ENCODE measurements at places on chromosomes 7 and 10.

DNA sequence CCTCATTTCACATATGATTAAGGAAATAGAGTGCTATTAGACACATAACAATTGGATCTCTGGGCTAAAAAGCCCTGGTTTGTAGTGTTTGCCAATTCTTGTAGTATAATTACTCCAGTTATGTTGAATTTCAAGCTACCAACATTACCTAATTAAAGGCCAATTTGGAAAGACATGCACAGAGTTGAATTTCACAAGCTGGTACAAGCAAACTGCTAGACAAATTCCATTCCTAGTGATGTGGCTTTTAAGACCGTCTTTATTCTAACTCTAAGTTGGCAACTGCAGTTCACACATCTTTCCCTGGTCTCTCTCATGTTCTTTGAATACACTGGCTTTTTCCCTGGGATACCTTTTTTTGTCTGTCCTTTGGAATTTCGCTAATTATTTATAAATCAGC lies 384.1 kb upstream of the CNTNAP2 start:
- DNase-seq: no peak

DNA sequence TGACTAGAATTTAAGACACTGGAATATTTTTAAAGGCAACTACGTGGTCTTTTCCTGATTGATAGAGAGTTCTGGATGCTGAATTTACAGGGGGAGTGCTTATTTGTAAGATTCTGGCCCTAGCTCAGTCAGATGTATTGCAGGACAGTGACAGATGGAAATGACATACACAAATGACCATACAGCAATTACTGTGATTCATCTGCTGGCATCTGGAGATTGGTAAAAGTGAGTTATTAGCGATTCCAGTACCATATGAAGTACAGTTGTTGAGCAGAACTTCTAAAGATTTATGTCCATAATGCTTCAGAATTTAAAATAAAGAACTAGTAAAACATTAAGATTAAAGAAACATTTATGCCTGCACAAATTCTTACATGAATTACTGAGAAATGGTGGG lies 243.2 kb downstream of the CRPPA start:
- DNase-seq: no peak

DNA sequence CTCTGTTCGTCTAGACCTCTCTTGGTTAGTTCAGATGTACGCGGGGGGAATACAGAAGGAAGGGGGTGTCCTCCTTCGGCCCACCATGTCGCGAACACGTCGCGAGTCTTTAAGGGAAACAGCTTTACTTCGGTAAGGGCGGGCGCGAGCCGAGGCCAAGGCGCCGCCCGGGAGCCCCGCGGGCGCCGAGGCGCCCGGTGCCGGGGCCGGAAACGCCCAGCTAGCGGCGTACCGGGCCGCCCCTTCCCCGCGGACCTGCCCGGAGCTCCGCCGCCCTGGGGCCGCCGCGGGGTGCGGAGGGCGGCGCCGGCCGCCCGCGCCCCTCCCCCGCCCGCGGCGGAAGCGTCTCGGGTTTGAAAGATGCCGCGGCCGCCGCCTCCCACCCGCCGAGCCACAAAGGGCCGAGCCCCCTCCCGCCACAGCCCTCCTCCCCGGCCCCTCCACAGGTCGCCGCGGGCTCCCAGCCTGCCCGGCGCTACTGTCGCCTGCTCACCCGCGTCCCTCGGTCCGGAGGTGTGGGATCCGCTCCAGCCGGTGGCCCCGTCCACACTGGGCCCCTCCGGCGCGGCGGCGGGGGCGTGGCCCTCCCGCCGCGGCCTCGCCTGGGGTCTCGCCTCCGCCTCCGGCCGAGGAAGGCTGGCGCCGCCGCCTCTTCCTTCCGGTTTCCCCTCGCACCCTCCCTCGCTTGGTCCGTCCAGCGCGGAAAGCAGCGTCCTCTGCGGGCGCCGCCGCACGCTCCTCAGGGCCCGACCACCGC lies at the start of gene KBTBD2:
KBTBD2 (minus strand) TSS at position 718 of the 757 bp plus-strand sequence. CDS start 12,156 bp downstream, outside the sequence.
- peak; percentile 87 for DNase-seq

GRCh38 chr10:62502995-62503613 lies 128.9 kb downstream of the ZNF365 start:
- peak; percentile 15 for DNase-seq

GRCh38 chr10:17019696-17020095 lies 109.9 kb downstream of the CUBN start:
- DNase-seq: no peak

- no peak for DNase-seq
These were observed 42.2 kb upstream of the SLC29A3 start for GRCh38 chr10:71276873-71277272.

DNA sequence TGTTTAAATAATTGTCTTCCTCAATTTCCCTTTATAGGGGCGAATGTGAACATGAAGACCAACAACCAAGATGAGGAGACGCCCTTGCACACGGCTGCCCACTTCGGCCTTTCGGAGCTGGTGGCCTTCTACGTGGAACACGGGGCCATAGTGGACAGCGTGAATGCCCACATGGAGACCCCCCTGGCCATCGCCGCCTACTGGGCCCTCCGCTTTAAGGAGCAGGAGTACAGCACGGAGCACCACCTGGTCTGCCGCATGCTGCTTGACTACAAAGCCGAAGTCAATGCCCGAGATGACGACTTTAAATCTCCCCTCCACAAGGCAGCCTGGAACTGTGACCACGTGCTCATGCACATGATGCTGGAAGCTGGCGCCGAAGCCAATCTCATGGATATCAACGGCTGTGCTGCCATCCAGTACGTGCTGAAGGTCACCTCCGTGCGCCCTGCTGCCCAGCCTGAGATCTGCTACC lies 42.1 kb downstream of the ASB4 start:
- DNase-seq: no peak

DNA sequence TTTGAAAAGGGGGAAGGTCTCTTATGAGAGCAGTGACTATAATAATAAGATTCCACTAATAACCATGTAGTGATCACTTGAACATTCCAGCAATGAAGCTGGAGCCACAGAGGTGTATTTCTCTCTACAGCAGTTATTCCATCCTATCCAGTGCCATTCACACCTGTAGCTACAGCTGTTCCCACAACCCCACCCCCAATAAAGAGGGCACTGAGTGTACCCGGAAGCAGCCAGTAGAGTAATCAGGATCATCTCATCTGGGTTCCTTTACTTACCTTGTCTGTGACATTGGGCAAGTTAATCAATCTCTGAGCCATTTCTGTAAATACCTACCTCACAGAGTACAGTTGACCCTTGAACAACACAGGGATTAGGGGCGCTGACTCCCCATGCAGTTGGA lies 188.7 kb downstream of the KIAA1217 start:
- no peak for DNase-seq

- DNase-seq: no peak
These were observed 166.1 kb downstream of the DNAJB9 start for GRCh38 chr7:108735814-108736213.

DNA sequence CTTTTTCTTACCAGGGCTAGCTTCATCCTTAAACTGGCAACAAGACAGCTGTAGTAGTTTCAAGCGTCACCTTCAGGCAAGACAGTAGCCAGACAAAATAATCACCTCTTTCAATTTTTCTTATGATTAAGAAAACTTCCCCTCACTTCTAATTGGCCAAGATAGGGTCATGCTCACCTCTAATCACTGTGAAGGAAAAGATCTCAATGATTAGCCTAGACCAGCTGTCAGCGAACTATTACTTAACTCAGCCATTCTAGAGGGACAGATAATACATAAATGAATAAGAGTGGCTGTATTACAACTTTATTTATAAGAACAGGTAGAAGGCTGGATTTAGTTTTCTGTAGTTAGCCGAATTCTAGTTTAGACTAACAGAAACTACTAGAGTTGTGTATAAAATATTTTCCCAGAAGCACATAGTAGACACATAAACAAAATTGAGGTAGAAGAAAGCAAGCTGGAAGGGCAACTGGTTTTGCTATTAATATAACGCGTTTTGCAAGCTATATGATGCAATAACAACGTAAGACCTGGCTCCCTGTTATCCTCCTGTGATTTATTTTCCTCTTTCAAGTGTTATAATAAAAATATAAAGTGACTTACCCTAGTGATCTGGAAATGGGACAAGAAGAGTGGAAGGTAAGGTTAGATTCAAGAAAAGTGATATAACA lies 64.3 kb downstream of the ELAPOR2 start:
- no peak for DNase-seq

- DNase-seq: no peak
These were observed 45.6 kb downstream of the ZNF277 start for GRCh38 chr7:112252141-112252540.

GRCh38 chr7:24757353-24758275 lies at the start of gene GSDME:
Gene GSDME, minus strand, starts transcription at chr7:24757464. Its CDS starts 7,690 bp downstream, at chr7:24749774.
- peak; percentile 63 for DNase-seq

DNA sequence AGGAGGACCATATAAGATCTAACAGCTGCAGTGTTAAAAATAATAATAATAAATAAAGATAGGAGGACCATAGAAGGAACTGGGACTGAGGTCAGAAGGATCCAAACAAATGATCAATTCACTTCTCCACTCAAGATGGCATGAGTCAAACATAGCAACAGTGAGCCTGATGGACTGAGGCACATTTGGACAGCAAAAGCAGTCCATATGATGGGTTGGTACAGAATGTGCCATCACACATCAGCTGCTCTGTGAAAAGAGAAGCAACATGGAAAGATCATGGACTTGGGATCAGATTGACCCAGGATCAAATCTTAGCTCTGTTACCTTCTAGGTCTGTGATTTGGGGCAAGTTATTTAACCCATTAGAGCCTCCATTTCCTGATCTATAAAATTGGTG lies 188.9 kb upstream of the KMT2E start:
- DNase-seq: no peak

GRCh38 chr7:21568762-21569161 lies 25.9 kb downstream of the DNAH11 start:
- DNase-seq: no peak

- no peak for DNase-seq
These were observed 25.9 kb upstream of the YAE1 start for GRCh38 chr7:39540320-39540719.

GRCh38 chr10:26711324-26711723 lies 13.8 kb downstream of the PDSS1 start:
- DNase-seq: no peak

GRCh38 chr7:110568932-110569331 lies 522.0 kb upstream of the LRRN3 start:
- DNase-seq: no peak

DNA sequence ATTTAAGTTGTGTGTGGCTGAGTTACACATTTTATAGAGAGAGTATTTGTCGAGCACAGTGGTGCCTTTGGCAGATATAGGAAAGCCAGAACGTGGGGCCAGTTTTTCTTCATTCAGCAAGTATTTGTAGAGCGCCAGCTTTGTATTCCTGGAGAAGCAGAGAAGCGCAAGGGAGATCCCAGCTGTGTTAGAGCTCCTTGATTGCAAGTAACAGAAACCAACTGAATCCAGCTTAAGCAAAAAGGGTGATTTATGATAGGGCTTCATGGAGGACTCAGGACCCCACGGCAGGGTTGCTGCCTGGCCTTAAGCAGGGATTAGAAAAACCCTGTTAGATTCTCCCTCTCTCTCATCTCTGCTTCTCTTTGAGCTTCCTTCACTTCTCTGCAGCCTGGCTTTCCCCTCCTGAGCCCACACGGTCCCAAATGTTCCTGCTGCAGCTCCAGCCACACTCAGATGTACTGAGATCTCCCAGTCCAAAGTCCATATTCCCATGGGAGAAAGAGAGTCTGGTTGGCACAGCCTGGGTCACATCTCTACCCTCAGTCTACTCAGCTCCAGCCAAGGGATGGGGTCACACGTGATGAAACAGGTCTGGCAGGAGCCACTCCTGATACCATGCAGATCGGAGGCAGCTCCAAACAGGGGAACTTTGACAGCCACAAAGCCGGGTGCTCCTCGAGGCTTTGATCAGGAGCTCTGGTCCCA lies 16.7 kb downstream of the UBTD1 start:
- no peak for DNase-seq

DNA sequence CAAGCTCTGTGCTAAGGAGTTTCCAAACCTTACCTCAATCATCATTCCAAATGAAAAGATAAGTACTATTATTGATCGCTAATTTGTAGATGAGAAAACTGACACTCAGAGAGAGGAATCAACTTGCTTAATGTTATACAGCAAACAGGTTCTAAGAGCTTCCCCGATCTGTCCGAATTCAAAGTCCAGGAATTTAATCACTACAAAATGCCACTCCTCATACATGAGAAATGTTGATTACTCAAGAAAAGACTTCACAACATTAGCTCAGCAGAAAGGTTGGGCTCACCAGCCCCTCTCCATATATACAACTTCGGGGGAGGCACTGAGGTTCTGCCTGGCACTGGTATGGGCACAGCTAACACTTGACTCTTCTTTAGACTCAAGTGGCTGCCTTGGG lies 80.7 kb downstream of the SLC16A9 start:
- no peak for DNase-seq

- DNase-seq: no peak
These were observed 12.7 kb downstream of the AFAP1L2 start for GRCh38 chr10:114391599-114391998.

DNA sequence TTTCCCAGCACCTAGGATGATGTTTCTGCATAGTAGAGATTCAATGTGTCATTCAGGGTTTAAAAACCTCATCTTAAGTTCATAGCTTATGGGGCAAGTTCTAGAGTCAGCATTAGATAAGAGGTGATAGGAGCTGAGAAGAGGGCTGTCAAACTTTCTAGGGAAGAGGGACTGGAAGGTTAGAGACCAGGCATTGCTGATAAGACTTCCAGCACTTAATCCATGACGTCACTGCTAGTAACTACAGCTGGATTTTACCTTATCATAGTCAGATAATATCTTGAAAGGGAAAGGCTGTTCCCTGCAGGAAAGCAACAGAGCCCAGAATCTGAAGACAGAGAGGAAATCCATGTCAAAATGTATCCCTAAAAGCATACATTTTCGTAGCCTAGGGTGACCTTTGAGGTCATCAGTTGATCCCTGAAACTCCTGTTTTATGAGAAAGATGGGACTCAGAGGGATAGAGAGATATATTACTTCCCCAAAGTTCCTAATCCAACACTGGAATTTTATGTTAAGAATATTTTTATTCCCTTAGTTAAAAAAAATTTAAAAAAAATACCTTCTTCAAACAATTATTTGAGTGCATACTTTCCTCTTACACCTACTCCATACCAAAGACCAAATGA lies 3.3 kb upstream of the CPED1 start:
- no peak for DNase-seq

GRCh38 chr7:46071601-46072000 lies 150.5 kb upstream of the IGFBP3 start:
- DNase-seq: peak; percentile 61

All from fibroblast of skin of right quadriceps (primary cell).